ENCODE measurements at places on chromosomes 6 and 20.

DNA sequence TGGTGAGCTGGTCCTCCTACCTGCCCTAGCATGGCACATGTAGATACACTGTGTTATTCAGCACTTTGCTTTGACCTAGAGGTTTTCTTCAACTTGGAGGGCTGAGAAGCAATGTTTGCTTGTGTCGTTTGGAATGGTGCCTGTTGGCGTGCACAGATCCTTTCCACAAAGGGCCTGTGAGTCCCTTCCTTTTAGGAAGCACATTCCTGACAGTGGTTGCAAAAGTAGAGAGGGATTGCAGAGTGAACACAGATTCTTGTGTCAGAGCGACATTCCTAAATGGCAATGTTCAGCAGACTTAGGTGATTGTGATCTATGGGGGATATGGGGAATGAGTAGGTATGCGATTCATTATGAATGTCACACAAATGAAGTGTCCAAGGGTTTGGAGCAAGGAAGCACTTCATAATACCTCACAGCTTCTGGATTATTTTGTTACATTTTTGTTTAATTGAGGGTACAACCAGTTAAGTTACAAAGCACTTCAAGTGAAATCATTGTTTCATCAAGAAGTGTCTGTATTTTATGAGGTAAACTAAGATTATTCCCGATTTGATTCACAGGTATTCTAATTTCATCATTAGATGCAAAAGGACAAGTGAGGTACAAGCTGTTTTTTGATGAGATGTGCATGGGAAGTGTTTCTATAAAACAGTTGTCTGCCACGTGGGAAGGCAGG, 713 bp upstream of the RNF144B start:
- DNase-seq, result no peak

GRCh38 chr6:99189823-99190721, 159.4 kb downstream of the FAXC start:
- DNase-seq, result no peak

DNA sequence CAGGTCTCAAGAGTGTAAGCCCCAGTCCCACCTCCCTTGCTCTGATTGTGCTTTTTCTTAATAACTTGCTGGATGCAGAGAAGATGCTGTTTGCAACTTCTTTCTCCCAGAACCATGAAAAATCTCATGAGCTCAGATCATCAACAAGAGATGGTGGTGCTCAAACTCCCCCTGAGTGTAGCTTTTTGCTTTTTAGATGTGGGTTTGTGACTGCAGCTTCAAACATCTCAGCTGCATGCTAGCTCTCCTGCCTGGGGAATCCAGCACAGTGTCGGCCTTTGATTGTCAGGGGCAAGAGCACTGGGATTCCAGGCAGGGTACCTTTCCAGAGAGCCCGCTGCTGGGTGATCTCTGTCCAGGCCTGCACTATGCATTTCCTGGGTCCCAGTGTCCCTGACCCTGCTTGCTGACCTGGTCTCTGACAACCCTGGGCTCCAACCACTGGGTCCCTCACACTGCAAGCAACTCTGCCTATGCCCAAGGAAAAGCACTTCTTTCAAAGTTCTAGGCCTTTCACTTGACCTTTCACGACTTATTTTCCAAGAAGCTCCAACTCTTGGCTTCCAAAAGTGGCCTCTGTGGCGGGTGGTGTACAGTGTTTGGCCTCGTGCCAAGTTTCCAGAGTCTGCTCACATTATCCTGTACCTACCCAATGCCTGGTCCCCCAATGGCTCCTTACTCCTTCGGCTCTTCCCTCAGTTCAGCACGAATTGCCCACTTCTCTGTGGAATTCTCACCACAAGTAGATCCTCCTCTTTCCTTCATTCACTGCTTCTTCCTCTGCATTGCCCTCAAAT, 69.7 kb upstream of the LY86 start:
- no peak for DNase-seq

GRCh38 chr6:32436995-32437836, 2.5 kb upstream of the HLA-DRA start:
- DNase-seq, result no peak

GRCh38 chr6:14757014-14757413, 488.9 kb upstream of the JARID2 start:
- DNase-seq, result no peak

DNA sequence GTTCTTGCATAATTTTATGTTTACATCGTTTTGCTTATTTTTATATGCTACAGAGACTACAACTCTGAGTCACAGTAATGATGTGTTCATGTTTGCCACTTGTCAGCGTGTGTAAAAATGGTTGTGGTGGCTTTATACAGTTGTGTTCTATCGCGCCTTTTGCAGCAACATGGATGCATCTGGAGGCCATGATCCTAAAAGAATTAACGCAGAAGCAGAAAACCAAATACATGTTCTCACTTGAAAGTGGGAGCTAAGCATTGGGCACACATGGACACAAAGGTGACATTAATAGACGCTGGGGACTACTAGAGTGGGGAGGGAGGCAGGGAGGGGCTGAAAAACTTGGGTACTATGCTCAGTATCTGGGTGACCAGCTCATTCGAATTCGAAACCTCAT, 996 bp upstream of the SEC23B start:
- DNase-seq, result peak; percentile 6

- DNase-seq, result no peak
Observed at GRCh38 chr6:88459189-88459588, 293.0 kb upstream of the CNR1 start.

GRCh38 chr20:64244870-64245603, 10.5 kb upstream of the PCMTD2 start:
- no peak for DNase-seq

DNA sequence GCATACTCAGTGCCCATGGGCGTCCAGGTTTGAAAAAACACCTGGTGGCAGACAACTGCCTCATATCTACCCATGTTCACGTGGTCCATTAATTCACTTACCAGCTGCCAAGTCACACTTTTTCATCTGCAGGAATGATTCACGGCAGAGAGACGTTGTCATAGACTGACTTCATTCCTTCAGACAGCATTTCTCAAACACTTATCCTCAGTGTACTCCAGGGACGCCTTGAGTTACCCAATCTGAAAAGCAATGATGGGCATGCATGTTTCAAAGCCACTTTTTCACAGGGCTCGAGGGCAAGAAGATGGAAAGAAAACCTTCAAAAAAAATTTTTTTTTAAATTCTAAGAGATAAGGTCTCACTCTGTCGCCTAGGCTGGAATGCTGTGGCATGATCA, 6.0 kb downstream of the MMP24OS start:
- DNase-seq, result no peak

GRCh38 chr6:25218346-25218745, 60.8 kb upstream of the CARMIL1 start:
- no peak for DNase-seq

DNA sequence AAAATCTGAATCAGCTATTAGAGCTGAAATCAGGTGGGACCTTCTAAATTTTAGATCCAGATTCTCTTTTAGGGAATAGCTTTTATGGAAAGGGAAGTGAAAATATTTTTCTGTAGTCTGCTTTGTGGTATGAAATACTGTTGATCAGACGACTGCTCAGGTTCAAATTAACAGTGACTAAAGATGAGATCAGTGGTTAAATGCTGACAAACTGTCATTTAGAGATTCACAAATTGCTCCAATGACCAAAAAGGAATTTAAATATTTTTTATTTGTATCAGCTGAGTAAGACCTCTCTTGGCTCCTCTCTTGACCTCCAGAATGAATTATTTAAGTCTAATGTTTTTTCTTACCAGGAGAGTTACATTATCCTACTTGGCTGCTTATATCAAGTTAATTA, 77.3 kb downstream of the KCNQ5 start:
- DNase-seq, result no peak

- no peak for DNase-seq
Observed at GRCh38 chr6:13404228-13404891, 76.0 kb upstream of the TBC1D7 start.

DNA sequence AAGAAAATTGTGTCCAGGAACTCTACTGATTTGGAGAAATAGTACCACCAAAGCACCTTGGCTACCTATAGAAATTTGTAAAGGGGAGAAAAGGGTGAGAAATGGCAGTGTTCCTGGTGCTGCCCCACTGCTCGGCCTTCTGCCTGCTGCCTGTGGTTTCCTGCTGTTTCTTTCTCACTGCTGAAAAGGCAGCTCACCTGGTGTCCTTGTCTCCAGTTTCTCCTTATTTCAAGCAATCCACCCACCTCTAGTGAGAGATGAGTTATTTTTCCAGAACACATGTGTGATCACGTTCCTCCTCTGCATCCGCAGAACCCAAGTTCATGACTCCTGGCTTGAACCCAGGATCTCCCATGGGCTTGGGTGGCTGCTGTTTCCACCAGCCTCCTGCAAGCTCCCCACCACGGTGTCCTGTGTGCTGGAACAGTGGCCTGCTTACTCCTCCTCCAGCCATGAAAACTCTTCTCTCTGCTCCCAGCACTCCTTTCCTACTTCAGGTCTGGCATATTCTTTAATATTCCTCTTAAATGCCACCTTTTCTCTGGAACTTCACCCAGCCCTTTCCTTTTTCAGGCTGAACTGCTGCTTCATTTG, 48.9 kb downstream of the ELOVL2 start:
- DNase-seq, result no peak

DNA sequence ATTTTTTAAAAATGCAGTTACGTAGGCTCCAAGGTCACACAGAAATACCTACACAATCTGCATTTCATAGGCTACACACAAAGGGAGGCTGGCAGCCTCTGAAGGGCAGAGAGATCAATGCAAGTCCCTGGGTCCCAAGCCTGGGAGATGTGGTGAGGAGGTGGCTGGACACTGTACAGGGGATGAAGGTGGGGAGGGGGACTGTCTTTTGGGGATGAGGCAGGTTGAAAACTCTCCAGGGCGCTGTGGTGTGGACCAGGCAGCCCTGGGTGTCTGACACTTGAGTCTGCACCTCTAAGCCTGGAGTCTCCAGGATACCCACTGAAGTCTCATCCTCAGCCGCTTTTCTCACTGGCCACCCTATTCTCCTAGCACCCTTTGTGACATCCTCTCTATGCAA, 24.5 kb downstream of the TXNDC5 start:
- no peak for DNase-seq

DNA sequence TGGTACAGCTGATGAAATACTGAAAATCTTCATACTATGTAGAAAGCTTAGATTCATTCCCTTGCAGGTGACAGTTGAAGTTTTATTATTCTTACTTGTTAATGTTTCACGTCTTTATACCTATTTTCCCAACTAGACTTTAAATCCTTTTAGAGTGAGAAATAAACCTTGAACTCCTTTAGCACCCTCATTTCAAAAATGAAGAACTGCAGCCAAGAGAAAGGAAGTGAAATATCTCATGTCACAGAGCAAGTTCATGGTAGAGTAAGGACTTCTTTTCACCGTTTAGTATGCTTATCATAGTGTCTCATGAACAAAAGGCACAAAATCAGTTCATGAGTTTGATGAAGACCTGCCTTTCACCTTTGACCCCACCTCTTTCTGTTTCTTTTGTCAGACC, 38.5 kb downstream of the ORC3 start:
- no peak for DNase-seq

GRCh38 chr6:111709615-111710398, 104.1 kb upstream of the TRAF3IP2 start:
- peak; percentile 52 for DNase-seq

- DNase-seq, result no peak
Observed at GRCh38 chr20:61419010-61419409, 166.9 kb downstream of the CDH4 start.

- DNase-seq, result no peak
Observed at GRCh38 chr6:139112146-139112545, 22.7 kb upstream of the HECA start.

- DNase-seq, result peak; percentile 43
Observed at GRCh38 chr6:6654599-6655575, 66.4 kb downstream of the LY86 start.

DNA sequence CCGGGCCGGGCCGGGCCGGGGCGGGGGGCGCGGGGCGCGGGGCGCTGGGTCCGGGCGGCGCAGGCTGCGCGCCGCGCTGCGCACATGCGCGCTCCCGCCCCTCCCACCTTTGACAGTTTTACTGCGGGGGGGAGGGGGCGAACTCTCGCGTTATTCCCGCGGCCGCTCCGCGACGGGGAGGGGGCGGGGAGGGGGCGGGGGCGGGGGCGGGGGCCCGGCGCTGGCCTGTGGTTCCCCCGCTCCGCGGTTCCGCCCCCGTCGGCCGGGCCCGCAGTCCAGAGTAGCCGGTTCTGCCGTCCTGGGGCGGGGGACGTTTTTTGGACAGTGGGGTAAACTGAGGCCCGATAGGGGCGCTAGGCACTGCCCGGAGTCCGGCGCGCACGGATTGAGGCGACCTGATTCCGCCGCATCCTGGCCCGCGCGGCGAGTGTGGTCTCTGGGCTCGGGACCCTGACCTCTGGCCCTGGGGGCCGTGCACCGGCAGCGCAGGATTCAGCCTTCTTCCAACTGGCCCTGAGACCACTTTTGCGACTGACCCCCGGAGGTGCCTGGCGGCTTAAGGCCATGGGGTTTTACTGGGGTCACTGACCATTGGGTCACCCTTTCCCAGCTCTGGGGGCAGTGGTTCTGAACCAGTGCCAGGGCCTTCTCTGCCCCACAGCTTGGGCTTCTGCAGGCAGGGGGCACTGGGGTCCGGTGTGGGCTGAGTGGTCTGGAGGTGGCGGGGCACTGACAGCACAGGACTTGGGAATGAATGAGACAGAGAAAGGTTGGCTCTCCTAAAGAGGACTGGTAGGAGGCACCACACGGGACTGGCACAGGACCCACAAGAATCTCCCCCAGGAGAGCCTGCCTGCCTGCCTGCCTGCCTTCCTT, at the start of gene ZNF512B:
TSS of gene ZNF512B (minus strand) at position 93 of the 876 bp plus-strand sequence. CDS start 1,980 bp downstream, outside the sequence.
- DNase-seq, result peak; percentile 64

- peak; percentile 77 for DNase-seq
Observed at GRCh38 chr20:43949741-43950618, 35.3 kb downstream of the TOX2 start.

DNA sequence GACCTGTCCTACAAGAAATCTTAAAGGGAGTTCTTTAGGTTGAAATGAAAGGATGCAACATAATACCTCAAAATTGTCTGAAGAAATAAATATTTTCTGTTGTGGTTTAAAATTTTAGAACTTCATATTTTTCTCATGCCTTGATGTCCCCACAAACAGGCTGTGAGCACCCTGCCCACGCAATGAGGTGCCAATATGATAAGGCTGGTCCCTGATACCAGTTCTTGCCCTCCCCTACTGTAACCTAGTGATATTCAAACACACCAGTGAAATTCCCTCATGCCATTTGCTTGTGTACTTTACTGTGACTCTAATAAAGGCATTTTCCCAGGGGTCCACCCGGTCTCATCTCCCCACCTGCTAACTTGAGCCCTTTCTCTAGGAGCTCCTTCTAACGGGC, 67.3 kb upstream of the SIRPG start:
- no peak for DNase-seq

DNA sequence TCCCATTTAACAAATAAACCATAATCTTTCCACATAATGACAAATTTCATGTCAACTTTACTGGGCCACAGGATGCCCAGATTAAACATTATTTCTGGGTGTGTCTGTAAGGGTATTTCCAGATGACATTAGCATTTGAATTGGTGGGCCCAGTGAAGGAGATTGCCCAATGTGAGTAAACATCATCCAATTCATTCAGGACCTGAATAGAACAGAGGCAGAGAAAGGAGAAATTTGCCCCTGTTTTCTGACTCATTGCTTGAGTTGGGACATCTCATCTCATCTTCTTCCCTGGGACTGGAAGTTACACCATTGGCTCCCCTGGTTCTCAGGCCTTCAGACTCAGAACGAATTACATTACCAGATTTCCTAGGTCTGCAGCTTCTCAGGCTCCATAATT, 142.9 kb downstream of the TPBG start:
- DNase-seq, result no peak

- peak; percentile 79 for DNase-seq
Observed at GRCh38 chr6:158031381-158032353, 50.0 kb downstream of the SYNJ2 start.
